ENCODE measurements at places on chromosomes 3 and 15. TPM values are rescaled to one million over a fixed set of nuclear protein-coding genes. Genes with fewer than 3 reads are reported as not detected.

Gene TMEM212
- total RNA-seq = not detected

Gene NTRK3
- not detected for total RNA-seq

DNA sequence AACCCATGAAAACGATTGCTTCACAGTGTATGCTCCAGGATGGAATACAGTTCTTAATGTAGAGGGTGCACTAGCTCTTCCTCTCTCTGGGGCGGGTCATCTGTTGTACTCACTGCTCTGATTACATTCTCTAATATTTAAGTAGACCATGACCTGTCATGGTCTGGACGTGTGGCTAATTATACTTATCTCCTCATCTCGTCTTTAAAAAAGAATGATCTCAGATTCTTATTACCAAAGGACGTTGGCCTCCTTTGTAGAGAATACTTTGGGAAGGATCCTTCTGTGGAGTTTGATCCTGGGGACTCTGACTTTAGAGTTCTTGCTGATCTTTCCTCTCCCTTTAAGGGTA, 48.4 kb upstream of the TRAK1 start:
- no peak for DNase-seq

GRCh38 chr3:152298393-152299248, 29.9 kb downstream of the MBNL1 start:
- DNase-seq = no peak

- DNase-seq = no peak
Observed at GRCh38 chr3:182829761-182830405, 36.6 kb downstream of the ATP11B start.

GRCh38 chr15:61584410-61584809, 355.3 kb upstream of the RORA start:
- DNase-seq = no peak

DNA sequence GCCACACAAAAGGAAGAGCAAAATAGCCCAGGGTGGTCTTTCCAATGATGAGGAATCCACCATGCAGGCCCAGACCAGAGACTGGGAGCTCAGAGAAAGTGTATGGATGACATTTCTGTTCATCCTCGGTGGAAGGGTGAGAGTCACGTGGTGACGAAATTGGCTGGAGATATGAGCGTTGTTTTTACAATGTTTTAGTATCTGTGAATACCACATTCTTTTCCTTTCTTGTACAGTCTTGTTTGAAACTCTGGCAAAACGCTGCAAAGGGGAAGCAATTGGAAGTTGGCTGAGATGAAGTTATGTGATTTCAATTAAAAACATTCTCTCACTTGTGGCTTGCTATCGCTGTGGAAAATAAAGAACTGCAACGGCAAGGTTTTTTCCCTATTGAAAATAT, 137.5 kb downstream of the MAGI1 start:
- DNase-seq = no peak
